HFFc6 (cell line): ENCODE measurements at places on chromosomes 11 and 22. TPM values are rescaled to one million over a fixed set of nuclear protein-coding genes. Genes with fewer than 3 reads are reported as not detected.

GRCh38 chr11:71429701-71430100, 18.5 kb downstream of the DHCR7 start:
- no peak overlapping the region for H3K4me3 ChIP-seq
- H3K36me3 ChIP-seq, result no peaks in the 10 kb centered on the region
- no peak for DNase-seq

The CLDN5 gene
- 0.16 TPM in 1 of 3 replicates, not detected in the others for total RNA-seq

The BBOX1 gene
- not detected in 2 replicates for total RNA-seq

DNA sequence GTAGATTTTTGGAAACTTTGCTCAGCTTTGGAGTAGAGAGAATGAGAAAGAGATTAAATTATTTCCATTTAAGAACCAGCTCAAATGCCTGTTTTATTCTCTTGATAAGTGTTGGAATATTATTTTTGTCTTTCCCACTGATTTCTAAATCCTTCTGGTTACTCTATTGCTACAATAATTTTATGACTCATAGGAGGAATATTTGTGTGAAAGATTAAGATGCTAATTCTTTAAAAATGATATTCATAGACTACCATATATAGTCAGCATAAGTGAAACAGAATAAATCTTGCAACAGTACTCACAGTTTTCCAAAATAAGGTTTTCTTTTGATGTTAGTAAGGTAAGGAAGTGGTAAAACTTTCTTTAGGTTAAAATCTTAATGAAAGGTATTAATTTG, 60.9 kb downstream of the YAP1 start:
- peak; percentile 43 for DNase-seq
- H3K4me1 ChIP-seq, result peaks cover 69% of the 10 kb centered on the region
- peak overlapping the region; percentile 79 for H3K4me3 ChIP-seq

GRCh38 chr11:113937918-113938317, 33.3 kb downstream of the HTR3B start:
- DNase-seq, result no peak
- no peaks in the 10 kb centered on the region for H3K4me1 ChIP-seq
- no peak overlapping the region for H3K27ac ChIP-seq
- H3K4me3 ChIP-seq, result no peak overlapping the region
- peaks cover 11% of the 10 kb centered on the region for H3K27me3 ChIP-seq

- H3K4me1 ChIP-seq, result peaks cover 23% of the 10 kb centered on the region
- H3K27me3 ChIP-seq, result no peaks in the 10 kb centered on the region
- no peak overlapping the region for H3K4me3 ChIP-seq
- H3K27ac ChIP-seq, result no peak overlapping the region
- peak; percentile 4 for DNase-seq
Observed at GRCh38 chr11:73439002-73439843, 63.0 kb downstream of the RELT start.

- no peak overlapping the region for H3K4me3 ChIP-seq
- no peak for DNase-seq
- H3K36me3 ChIP-seq, result no peaks in the 10 kb centered on the region
- H3K4me1 ChIP-seq, result no peaks in the 10 kb centered on the region
- H3K27ac ChIP-seq, result no peak overlapping the region
Observed at GRCh38 chr11:133525976-133526375, 6.3 kb downstream of the OPCML start.

DNA sequence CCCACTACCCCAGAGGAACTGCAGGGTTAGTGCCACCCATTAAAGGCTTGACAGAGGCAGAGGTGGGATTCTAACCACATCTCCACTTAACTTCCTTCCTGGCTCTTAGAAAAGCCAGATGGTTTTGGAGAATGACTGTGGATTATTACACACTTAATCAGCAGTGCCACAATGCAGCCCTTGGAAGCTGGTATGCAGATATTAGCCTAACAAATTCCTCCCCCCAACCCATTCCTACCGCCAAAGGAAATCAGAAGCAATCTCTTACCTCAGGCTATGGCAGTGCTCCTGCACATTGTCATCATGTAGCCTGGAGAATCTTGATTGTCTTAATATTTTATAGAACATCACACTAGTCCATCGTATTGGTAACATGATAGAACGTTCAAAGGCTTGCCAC, 23.2 kb upstream of the NRGN start:
- no peak for DNase-seq
- peaks cover 38% of the 10 kb centered on the region for H3K27me3 ChIP-seq
- H3K4me1 ChIP-seq, result peaks cover 14% of the 10 kb centered on the region
- no peak overlapping the region for H3K27ac ChIP-seq
- no peaks in the 10 kb centered on the region for H3K36me3 ChIP-seq
- no peak overlapping the region for H3K4me3 ChIP-seq

The FXYD2 gene
- total RNA-seq, result not detected in 3 replicates

DNA sequence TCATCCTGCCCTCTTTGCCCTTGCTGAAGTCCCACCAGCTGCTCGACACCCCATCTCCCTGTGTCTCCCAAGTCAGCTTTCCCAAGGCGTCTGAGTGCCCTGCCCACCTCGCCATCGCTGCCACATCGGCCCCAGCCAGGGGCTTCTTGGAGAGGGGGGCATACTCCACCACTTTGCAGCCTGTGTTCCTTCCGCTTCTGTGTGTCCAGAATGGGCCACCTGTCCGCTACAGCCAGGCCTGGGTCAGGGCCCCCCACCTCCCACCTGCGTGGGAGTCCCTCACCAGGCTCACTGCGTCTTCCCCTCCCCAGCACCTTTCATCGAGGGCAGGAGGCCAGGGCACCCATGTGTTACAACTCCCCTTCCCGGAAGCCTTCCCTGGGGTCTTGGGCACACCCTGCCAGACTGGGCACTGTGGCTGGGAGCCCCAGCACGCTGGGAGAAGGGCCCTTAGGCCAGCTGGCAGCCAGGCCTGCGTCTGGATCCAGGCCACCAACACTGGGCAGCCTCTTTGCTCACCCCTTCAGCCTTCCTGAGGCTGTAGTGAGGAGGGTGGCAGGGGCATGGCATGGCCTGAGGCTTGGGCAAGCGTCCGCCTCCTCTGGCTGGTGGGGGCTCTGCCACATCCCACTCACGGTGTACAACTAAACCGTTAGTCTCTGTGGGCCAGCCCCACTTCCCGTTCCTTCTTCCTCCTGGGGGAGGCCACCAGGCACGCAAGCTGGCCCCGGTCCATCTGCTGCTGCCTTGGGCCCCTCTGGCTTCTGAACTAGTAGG, 13.4 kb downstream of the CPT1A start:
- H3K27ac ChIP-seq, result no peak overlapping the region
- no peak overlapping the region for H3K4me3 ChIP-seq
- peaks cover 10% of the 10 kb centered on the region for H3K4me1 ChIP-seq
- H3K27me3 ChIP-seq, result no peaks in the 10 kb centered on the region; the same call in 1 of the 2 replicates
- DNase-seq, result no peak
- peaks cover 7% of the 10 kb centered on the region; the same call in 1 of the 2 replicates for H3K36me3 ChIP-seq
